Large intestine (tissue), 12 donors: ENCODE measurements at places on chromosomes 4 and X.
A peak's percentile ranks its signal among the peaks of the same experiment; 100 is the strongest.

DNA sequence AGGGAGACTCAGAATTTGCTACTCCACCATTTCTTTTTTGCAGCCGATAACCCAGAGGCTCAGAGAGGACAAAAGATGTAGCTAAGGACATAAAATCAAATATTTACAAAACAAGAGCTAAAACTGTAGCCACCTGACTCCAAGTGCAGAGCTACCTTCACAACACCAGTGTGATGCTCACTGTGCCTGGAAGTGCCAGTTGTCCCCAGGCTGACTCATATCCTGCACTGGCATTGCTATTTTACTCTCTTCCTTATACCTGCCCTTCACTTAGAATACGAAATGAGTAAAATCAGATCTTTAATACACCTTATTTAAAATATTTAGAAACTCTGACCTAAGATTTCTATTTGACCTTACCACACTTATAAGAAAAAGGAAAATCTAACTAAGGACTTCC, 39.5 kb downstream of the SLC7A11 start:
- DNase-seq: no peak
- H3K4me1 ChIP-seq: peaks cover 10% of the 10 kb centered on the region
- H3K27ac ChIP-seq: no peak overlapping the region
- H3K4me3 ChIP-seq: no peak overlapping the region
- no peaks in the 10 kb centered on the region for H3K36me3 ChIP-seq
- H3K27me3 ChIP-seq: no peaks in the 10 kb centered on the region

DNA sequence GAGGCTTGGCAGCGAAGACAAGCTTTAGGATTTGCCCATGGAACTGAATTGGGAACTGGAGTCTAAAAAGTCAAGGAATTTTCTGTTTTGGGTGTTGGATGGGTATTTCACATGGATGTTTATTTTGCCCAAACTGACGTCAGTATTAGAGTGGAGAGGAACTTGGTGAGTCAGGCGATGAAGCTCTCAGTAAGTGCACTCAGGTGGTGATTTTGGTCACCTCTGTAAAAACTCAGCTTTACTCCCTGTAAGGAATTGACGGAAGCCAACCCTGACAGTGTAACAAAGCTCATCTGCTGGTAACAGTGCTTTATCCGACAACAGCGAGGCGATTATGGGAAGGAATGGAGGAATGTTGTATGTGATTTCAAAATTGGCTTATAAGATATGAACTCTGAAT, 77.0 kb upstream of the PGRMC2 start:
- no peaks in the 10 kb centered on the region for H3K36me3 ChIP-seq
- H3K4me3 ChIP-seq: no peak overlapping the region
- no peak overlapping the region for H3K27ac ChIP-seq
- H3K27me3 ChIP-seq: no peaks in the 10 kb centered on the region
- DNase-seq: no peak
- no peaks in the 10 kb centered on the region for H3K4me1 ChIP-seq

DNA sequence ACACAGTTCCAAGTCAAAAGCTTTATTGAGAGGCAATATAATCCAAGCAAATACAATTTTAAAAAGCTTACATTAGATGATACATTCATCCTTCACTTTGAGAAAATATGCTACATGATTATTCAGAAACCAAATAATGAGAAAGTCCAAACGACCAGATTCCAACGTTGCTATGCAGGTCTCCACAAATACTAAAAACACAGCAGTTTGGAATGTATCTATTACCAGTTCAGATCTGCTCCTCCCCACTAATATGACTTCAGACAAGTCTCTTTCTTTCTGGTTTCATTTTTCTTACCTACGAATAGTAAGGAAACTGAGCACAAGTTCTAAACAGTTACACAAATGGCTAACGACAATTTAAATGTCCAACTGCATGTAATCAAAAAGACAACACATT, 9.5 kb downstream of the NAF1 start:
- peaks cover 20% of the 10 kb centered on the region for H3K36me3 ChIP-seq
- H3K27me3 ChIP-seq: no peaks in the 10 kb centered on the region
- H3K4me1 ChIP-seq: no peaks in the 10 kb centered on the region
- DNase-seq: no peak
- H3K27ac ChIP-seq: no peak overlapping the region

GRCh38 chr4:172143605-172144314, 330.6 kb downstream of the GALNTL6 start:
- no peaks in the 10 kb centered on the region for H3K36me3 ChIP-seq
- DNase-seq: no peak
- no peaks in the 10 kb centered on the region for H3K4me1 ChIP-seq
- no peak overlapping the region for H3K27ac ChIP-seq

DNA sequence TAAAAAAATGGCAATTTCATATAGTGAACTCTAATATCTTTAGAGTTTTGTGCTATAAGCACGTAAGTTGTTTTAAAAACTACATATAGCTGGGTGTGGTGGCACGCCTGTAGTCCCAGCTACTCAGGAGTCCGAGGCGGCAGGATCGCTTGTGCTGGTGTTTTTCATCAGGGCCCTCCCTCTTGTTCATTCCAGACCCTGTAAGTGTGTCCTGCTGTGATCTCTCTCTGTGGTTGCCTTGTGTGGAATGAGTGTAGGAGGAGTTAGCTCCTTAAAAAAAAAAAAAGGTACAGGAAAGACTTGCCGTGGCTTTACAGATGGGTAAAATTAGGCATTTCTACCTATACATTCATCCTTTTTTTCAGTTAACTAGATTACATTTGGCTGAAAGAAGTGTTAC, 35.4 kb downstream of the RBBP7 start:
- DNase-seq: no peak
- peaks cover 29% of the 10 kb centered on the region for H3K36me3 ChIP-seq
- H3K27me3 ChIP-seq: no peaks in the 10 kb centered on the region
- H3K27ac ChIP-seq: no peak overlapping the region

DNA sequence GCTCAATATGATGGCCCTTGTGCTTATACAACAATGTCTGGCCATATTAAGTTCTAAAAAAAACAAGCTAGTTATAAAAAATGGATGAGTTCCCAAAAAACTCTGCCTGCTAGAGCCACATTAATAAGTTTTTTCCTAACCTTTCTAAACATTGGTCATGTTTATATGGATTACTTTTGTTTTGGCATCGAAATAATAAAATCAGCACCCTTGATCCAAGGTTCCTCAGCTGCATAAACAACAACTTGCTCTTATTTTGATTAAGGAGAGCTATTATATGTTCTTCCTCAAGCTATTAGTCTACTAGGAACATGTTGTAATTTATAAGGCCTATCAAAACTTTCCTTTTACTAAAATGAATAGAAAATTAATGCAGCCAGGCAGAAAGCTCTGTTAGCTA, 48.4 kb downstream of the UNC5C start:
- H3K4me3 ChIP-seq: no peak overlapping the region
- no peak for DNase-seq
- no peaks in the 10 kb centered on the region for H3K36me3 ChIP-seq
- no peaks in the 10 kb centered on the region for H3K4me1 ChIP-seq
- no peaks in the 10 kb centered on the region for H3K27me3 ChIP-seq

DNA sequence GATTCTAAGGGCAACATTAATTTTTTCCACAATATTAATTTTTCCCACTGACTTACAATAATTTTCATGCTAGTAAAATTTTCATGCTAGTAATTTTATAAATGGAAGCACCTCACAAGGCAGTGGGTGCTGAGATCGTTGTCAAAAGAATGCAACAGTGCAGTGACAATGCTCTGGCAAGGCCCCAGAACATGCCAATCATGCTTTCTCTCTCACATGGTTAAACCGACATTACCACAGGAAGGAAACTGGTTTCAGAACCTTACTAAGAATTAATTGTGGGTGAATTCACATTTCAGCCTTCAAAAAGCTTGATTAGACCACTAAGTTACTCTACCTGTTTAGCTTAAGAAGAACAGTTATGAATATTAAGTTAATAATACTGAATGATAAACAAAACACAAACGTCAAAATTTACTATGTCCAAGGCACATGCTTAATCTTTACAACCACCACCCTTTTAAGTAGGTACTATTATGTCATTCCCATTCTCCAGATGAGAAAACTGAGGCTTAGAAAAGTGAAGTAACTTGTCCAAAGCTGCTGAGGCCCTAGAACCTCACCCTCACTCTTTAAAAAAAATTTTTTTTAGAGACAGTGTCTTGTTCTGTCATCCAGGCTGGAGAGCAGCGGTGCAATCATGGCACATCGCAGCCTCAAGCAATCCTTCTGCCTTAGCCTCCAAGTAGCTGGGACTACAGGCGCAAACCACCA, 10.0 kb upstream of the OPHN1 start:
- DNase-seq: no peak
- H3K36me3 ChIP-seq: no peaks in the 10 kb centered on the region

DNA sequence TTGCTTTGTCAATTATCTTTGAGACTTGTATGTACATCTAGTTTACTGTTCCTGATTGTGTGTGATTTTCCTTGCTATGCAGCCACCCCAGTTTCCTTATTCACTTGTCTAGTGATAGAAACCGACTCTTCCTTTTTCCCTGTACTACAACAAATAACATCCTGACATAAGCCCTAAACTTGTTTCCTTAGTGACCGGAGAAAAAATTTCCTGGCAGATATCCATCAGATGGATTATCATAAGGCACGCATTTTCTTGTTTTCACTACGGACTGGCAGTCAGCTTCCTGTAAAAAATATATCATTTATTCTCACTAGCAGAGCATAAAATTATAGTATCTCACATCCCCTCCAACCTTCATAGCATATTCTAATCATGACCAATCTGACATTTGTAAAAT, 410.7 kb downstream of the CENPC start:
- no peak for DNase-seq
- H3K4me1 ChIP-seq: no peaks in the 10 kb centered on the region

GRCh38 chrX:101051153-101051548, 760 bp downstream of the TRMT2B start:
- H3K27me3 ChIP-seq: no peaks in the 10 kb centered on the region
- H3K4me1 ChIP-seq: peaks cover 3% of the 10 kb centered on the region

GRCh38 chr4:43864616-43865146, 583.9 kb downstream of the KCTD8 start:
- DNase-seq: no peak
- H3K27ac ChIP-seq: no peak overlapping the region
- no peak overlapping the region for H3K4me3 ChIP-seq
- H3K36me3 ChIP-seq: no peaks in the 10 kb centered on the region
- H3K4me1 ChIP-seq: no peaks in the 10 kb centered on the region

- H3K27me3 ChIP-seq: no peaks in the 10 kb centered on the region
- H3K36me3 ChIP-seq: peaks cover 22% of the 10 kb centered on the region
- DNase-seq: no peak
- no peak overlapping the region for H3K27ac ChIP-seq
- H3K4me3 ChIP-seq: no peak overlapping the region
Observed at GRCh38 chr4:10066670-10067651, 45.7 kb upstream of the SLC2A9 start.

GRCh38 chr4:56147371-56147770, 198.6 kb downstream of the CEP135 start:
- no peak for DNase-seq
- H3K36me3 ChIP-seq: no peaks in the 10 kb centered on the region
- H3K27me3 ChIP-seq: no peaks in the 10 kb centered on the region
- H3K27ac ChIP-seq: no peak overlapping the region
- H3K4me3 ChIP-seq: no peak overlapping the region
- H3K4me1 ChIP-seq: no peaks in the 10 kb centered on the region

DNA sequence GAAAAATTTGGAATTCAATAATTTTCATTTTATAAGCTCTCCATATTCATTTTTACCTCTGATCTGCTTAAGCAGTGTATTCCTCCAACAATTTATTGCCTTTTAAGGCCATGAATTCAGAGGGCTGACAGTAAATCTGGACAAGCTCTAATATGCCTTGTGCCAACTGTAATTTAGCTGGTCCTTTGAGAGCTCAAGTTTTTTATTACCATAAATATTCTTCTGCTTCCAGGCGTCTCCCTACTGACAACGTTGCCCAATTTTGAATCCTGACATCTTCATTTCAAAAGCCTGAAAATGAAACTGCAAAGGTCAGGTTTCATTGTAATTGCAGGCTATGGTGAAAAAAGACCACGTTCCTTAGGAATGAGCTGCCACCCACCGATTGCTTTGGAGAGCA, 95.8 kb upstream of the GEMIN8 start:
- no peaks in the 10 kb centered on the region for H3K27me3 ChIP-seq
- H3K4me3 ChIP-seq: no peak overlapping the region
- no peaks in the 10 kb centered on the region for H3K36me3 ChIP-seq
- H3K27ac ChIP-seq: no peak overlapping the region
- DNase-seq: no peak

GRCh38 chrX:41913476-41913875, 9.9 kb downstream of the CASK start:
- no peaks in the 10 kb centered on the region for H3K36me3 ChIP-seq
- no peak for DNase-seq
- no peaks in the 10 kb centered on the region for H3K27me3 ChIP-seq
- H3K4me3 ChIP-seq: no peak overlapping the region
- no peaks in the 10 kb centered on the region for H3K4me1 ChIP-seq

GRCh38 chr4:135244056-135244455, 1042.5 kb upstream of the PABPC4L start:
- H3K27me3 ChIP-seq: no peaks in the 10 kb centered on the region
- H3K4me1 ChIP-seq: no peaks in the 10 kb centered on the region
- no peaks in the 10 kb centered on the region for H3K36me3 ChIP-seq
- no peak overlapping the region for H3K27ac ChIP-seq
- DNase-seq: no peak

GRCh38 chrX:24672701-24673190, 21.0 kb upstream of the POLA1 start:
- H3K27ac ChIP-seq: peak overlapping the region; percentile 83
- DNase-seq: peak; percentile 40
- no peaks in the 10 kb centered on the region for H3K36me3 ChIP-seq
- H3K27me3 ChIP-seq: no peaks in the 10 kb centered on the region

DNA sequence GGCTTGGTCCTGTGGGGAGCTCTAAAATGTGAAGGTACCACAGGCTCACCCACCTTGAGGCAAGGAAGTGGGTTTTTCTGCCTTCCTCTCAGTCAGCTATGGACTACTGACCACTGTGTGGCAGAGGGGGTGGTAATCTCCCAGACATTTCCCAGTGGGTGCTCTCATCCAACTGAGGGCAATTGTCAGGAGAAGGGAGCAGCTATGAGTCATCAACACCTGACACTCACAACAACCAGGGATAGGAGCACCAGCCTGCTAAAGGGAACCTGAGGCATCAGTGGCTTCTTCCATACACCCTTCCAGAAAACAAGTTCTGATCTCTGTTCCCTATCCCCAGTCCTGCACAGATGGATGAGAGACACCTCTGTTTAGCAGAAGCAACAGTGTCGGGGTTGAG, 468.8 kb downstream of the BCOR start:
- H3K4me1 ChIP-seq: no peaks in the 10 kb centered on the region
- H3K27ac ChIP-seq: no peak overlapping the region
- no peaks in the 10 kb centered on the region for H3K36me3 ChIP-seq

- no peak overlapping the region for H3K4me3 ChIP-seq
- H3K36me3 ChIP-seq: peaks cover 7% of the 10 kb centered on the region
- DNase-seq: no peak
- no peaks in the 10 kb centered on the region for H3K4me1 ChIP-seq
- H3K27me3 ChIP-seq: no peaks in the 10 kb centered on the region
Observed at GRCh38 chrX:100625985-100626491, 10.6 kb downstream of the TSPAN6 start.
